Glutamatergic neuron (in vitro differentiated cells): ENCODE measurements at places on chromosomes 3 and 15.
A peak's percentile ranks its signal among the peaks of the same experiment; 100 is the strongest.

GRCh38 chr15:31457631-31458526 lies 131.2 kb downstream of the KLF13 start:
- DNase-seq = no peak

GRCh38 chr3:79019137-79019923 lies 748.5 kb downstream of the ROBO1 start:
- peak; percentile 84 for DNase-seq

- no peak for DNase-seq
Observed at GRCh38 chr3:57582474-57583168, 14.5 kb downstream of the ARF4 start.

GRCh38 chr15:69893863-69894262 lies 203.9 kb downstream of the TLE3 start:
- DNase-seq = peak; percentile 84

- DNase-seq = no peak
Observed at GRCh38 chr3:151037746-151038477, 47.6 kb upstream of the MED12L start.

GRCh38 chr3:27174530-27174929 lies 194.7 kb downstream of the NEK10 start:
- DNase-seq = no peak

DNA sequence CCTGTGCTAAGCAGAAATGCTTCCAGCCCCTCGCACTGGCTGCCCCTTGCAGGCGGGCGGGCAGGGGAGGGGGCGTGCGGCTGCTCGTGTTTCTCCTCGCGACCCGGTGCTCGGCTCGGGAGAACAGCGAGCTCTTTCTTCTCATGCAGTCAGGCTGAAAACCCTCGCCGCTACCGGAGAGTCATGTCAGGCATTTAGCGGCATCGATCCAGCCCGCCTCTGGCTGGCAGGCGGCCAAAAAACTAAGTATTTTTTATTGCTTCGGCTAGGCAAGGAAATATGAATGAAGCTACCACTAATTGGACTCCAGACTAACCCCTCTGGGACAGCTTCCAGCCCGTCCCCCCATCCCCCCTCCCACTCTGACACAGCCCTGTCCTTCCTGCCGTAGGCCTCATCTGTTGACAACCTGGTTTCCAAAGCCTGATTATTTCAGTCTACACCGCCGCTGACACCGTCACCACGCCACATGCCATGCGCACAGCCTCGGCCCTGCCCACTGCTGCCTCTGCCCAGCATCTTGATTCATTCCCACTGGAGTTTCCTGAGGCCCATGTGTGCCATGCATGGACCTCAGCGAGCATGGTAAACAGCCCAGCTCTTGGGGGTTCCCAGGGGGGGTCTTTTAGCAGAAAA lies 35.3 kb downstream of the TLE3 start:
- DNase-seq = peak; percentile 83

- DNase-seq = peak; percentile 62
Observed at GRCh38 chr3:169771497-169772304, 1.5 kb upstream of the MYNN start.

DNA sequence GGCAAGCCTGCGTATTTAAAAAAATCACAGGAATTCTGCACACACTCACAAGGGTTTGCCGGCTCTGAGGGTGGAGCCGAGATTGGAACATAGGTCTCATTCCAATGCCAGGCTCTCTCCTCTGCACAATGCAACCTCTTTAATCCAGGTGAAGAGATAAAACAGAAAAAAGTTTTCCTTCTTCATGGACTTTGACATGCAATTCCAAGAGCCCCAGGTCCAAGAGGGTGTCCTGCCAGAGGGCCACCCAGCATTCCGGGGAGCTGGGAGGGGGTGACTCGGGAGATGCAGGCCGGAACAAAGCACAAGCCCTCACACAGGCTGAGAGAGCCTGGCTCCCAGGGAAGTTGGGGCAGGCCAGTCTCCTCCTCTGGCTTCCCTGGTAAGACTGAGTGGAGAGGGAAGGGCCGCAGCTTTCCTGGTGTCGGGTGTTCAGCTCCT lies 6.7 kb upstream of the SLC12A8 start:
- no peak for DNase-seq

- no peak for DNase-seq
Observed at GRCh38 chr15:86553108-86553507, 473.4 kb downstream of the AGBL1 start.

GRCh38 chr3:47985381-47985780 lies 30.8 kb downstream of the MAP4 start:
- no peak for DNase-seq
